ENCODE measurements at places on chromosomes 3 and 15. TPM values are rescaled to one million over a fixed set of nuclear protein-coding genes. Genes with fewer than 3 reads are reported as not detected.

DNA sequence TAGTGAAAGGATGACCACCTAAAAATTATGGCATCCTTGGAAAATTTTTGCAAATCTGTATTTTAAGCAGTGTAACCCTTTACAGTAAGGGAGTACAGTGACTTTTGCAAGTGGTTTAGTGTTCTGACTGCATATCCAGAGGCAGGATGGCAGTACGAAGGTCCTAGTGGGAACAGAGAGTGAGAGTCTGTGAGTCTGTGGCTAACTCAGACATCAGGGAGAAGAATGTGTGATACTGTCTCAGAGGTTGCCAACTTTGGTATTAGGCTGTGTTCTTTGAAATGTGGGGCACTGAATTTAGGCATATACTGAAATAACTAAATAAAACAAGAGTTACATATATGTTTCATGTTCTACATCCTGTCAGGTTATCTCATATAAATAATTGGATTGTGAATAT, 25.7 kb downstream of the PRKCI start:
- no peak overlapping the region for H3K27ac ChIP-seq
- H3K4me3 ChIP-seq, result no peak overlapping the region
- H3K27me3 ChIP-seq, result no peaks in the 10 kb centered on the region
- no peaks in the 10 kb centered on the region for H3K36me3 ChIP-seq
- no peaks in the 10 kb centered on the region for H3K4me1 ChIP-seq
- DNase-seq, result no peak

WDR82 gene
- 64.3 TPM for total RNA-seq

GRCh38 chr3:192830291-192831110, 87.2 kb downstream of the MB21D2 start:
- H3K27me3 ChIP-seq, result no peaks in the 10 kb centered on the region
- no peak overlapping the region for H3K27ac ChIP-seq
- no peak overlapping the region for H3K4me3 ChIP-seq
- H3K4me1 ChIP-seq, result peaks cover 28% of the 10 kb centered on the region
- no peak for DNase-seq
- no peaks in the 10 kb centered on the region for H3K36me3 ChIP-seq

THSD4 gene
- 212 TPM for total RNA-seq

DNA sequence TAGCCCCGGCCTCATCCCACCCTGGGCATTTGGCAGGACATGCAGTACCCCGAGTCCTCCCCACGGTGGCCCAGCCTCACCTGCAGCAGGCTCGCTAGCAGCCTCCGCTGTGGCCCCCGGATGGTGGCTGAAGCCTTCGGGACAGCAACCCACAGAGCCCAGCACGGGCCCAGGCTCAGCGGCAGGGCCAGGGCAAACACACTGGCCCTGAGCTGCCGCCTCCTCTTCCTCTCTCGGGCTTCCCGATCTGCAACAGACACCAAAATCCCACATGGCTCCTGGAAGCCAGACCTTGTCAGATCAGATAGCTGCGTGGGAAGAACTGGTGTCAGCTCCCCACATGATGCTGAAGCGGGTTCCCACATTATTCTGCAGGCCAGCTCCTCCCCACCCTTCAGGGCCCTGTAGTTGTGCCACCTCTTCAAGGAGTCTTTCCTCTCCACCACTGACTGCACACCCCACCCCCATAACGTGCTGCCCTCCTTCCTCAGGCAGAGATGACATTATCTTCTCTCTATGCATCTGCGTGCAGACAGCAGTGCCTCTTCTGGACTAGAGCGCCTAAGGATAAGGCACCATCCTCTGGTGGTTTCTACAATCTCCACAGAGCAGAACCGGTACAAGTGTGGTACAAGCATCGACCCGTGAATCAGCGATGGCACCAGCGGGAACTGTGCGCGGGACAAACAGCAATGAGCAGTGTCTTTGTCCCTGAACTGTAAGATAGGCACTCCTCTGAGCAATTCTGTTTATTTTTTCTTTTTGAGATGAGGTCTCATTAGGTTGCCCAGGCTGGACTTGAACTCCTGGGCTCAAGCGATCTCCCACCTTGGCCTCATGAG, 9.5 kb downstream of the TMEM44 start:
- no peak for DNase-seq
- no peaks in the 10 kb centered on the region for H3K36me3 ChIP-seq
- no peak overlapping the region for H3K27ac ChIP-seq
- no peak overlapping the region for H3K4me3 ChIP-seq

GRCh38 chr15:34514251-34514670, 69.2 kb downstream of the GOLGA8B start:
- H3K4me1 ChIP-seq, result peaks cover 14% of the 10 kb centered on the region
- H3K27ac ChIP-seq, result peak overlapping the region; percentile 79
- peak overlapping the region; percentile 67 for H3K4me3 ChIP-seq
- peaks cover 12% of the 10 kb centered on the region for H3K27me3 ChIP-seq

GRCh38 chr15:39442898-39443297, 138.0 kb upstream of the THBS1 start:
- H3K4me1 ChIP-seq, result peaks cover 7% of the 10 kb centered on the region
- H3K36me3 ChIP-seq, result no peaks in the 10 kb centered on the region
- H3K27ac ChIP-seq, result no peak overlapping the region

DNA sequence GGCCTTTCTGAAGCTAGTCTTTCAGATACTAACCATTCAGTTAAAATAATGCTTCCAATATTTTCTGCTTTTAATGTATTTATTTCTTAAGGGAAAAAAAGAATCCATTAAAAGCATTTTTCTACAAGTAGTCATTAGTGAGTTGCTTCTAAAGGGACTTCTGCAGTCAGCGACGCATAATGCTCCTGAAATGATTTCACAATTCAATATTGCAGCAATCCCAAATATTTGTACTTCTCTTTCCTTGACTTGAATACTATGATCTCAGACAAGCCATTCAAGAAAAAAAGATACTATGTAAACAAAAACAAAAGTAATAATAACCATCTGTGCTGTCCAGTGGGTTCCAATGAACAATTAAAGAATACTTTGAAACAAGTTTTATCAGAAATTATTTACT, 681.0 kb downstream of the DIPK2A start:
- H3K27ac ChIP-seq, result no peak overlapping the region
- H3K4me1 ChIP-seq, result no peaks in the 10 kb centered on the region
- no peaks in the 10 kb centered on the region for H3K36me3 ChIP-seq

GRCh38 chr3:136236109-136236508, 14.0 kb upstream of the PCCB start:
- no peaks in the 10 kb centered on the region for H3K4me1 ChIP-seq
- no peak for DNase-seq
- H3K4me3 ChIP-seq, result no peak overlapping the region
- H3K36me3 ChIP-seq, result no peaks in the 10 kb centered on the region
- H3K27me3 ChIP-seq, result no peaks in the 10 kb centered on the region

- no peaks in the 10 kb centered on the region for H3K36me3 ChIP-seq
- no peaks in the 10 kb centered on the region for H3K4me1 ChIP-seq
- no peak overlapping the region for H3K4me3 ChIP-seq
Observed at GRCh38 chr15:37291920-37292319, 191.6 kb upstream of the MEIS2 start.

FBLN2 gene
- total RNA-seq, result 46.1 TPM

GRCh38 chr15:29939404-29939803, 117.1 kb upstream of the TJP1 start:
- no peak overlapping the region for H3K27ac ChIP-seq
- no peak for DNase-seq
- H3K4me1 ChIP-seq, result no peaks in the 10 kb centered on the region
- no peaks in the 10 kb centered on the region for H3K27me3 ChIP-seq
- H3K36me3 ChIP-seq, result no peaks in the 10 kb centered on the region

DNA sequence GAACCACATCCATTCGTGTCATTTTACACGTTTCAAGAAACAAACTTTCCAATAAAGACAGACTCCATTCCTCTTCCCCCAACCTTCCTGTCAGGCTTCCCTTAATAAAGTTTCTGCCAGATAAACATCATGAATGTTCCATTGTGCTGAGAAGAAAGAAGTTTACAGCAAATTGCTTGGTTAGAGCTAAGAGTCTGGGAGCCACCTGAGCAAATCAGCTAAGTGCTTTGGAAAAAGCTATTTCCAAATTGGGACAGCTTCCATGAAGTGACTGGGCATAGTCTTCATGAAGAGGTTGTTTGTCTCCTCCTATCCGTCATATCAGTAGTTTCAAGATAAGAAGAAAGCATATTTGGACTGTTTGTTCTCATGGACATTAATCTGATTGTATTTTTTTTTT, 77.0 kb downstream of the MAGI1 start:
- H3K4me1 ChIP-seq, result peaks cover 43% of the 10 kb centered on the region
- DNase-seq, result no peak
- H3K4me3 ChIP-seq, result no peak overlapping the region
- no peaks in the 10 kb centered on the region for H3K36me3 ChIP-seq
- H3K27me3 ChIP-seq, result no peaks in the 10 kb centered on the region

DNA sequence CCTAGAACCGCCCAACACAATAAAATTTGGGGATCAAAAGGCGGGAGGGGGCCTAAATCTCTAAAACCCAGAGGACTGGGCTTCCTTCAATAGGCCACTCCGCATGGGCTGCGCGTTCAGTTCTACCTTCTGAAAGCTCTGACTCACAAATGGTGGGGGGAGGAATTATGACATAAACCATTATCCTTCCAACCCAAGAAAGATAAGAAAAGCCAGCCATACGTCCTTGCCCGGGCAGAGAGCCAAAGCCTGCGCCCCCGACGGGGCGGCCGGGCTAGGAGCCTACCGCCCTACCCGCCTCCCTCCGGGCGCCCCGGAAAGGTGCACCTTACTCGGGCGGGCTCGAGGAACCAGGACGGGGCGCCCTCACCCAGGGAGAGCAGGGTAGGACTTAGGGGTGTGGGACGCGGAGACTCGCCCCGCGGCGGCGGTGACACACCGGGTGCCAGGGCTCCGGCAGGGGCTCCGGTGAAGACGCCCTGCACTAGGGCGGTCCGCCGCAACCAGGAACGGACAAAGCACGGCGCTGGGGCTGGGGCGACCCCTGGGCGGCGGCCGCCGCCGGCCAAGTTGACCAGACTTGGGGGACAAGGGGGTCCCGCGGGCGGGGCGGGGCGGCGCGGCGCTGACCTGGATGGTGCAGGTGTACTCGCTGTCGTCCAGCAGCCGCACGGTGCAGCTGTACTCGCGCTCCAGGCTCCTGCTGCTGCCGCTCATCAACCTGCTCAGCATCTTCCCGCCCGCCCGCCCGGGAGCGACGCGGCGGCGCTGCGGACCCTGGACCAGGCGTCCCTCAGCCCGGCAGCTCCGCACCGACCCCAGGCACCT, 534 bp downstream of the FRMD5 start:
- peaks cover 27% of the 10 kb centered on the region for H3K4me1 ChIP-seq
- H3K4me3 ChIP-seq, result peak overlapping the region; percentile 65
- peak overlapping the region; percentile 59 for H3K27ac ChIP-seq

MELTF gene
- total RNA-seq, result 3.4 TPM

DNA sequence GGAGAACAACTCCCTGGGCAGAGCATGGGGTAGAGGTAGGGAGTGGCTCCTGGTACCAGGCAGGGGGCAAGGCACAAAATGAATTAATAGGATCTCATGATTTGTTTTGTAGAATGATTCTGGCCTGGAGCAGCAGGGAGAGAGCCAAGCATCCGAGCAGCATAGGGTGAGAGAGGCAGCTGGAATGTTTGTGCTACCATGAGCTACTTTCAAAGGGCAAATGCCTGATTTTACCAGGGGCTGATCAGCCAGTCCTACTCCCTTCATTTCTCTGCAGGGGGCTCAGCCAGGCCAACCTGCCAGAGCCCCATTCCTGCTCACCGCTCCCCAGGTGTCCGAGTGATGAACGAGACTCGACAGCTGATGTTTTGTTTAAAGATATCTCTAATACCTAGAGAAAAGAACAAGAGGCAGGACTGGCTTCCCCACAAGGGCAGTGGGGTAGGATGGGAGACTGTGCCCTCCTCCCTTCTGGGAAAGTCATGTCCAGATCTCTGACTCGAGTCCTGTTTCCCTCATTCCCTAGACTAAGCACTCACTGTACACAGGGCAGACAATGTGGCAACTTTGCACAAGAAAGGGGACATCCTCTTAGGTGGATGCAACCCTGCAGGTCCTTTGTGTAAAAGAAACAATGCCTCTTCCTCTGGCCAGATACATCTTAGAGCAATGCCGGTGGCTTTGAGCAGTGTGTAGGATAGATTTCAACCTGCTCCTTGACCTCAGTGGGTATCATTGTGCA, 12.9 kb downstream of the DUOX2 start:
- no peaks in the 10 kb centered on the region for H3K36me3 ChIP-seq
- no peak overlapping the region for H3K4me3 ChIP-seq
- no peak overlapping the region for H3K27ac ChIP-seq
- H3K27me3 ChIP-seq, result peaks cover 13% of the 10 kb centered on the region
- DNase-seq, result no peak

DNA sequence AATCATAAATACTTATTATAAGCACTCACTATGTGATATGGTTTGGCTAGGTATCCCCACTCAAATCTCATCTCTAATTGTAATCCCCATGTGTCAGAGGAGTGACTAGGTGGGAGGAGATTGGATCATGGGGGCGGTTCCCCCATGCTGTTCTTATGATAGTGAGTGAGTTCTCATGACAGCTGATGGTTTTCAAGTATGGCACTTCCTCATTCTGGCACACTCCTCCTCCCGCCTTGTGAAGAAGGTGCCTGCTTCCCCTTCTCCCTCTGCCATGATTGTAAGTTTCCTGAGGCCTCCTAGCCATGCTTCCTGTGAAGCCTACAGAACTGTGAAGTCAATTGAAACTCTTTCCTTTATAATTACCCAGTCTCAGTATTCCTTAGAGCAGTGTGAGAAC, 53.3 kb upstream of the CHMP2B start:
- DNase-seq, result no peak
- no peaks in the 10 kb centered on the region for H3K27me3 ChIP-seq
- H3K27ac ChIP-seq, result no peak overlapping the region
- no peaks in the 10 kb centered on the region for H3K4me1 ChIP-seq
- no peak overlapping the region for H3K4me3 ChIP-seq
- H3K36me3 ChIP-seq, result no peaks in the 10 kb centered on the region

IQCF5 gene
- not detected for total RNA-seq

GRCh38 chr3:142445816-142446254, 2.0 kb downstream of the XRN1 start:
- H3K27ac ChIP-seq, result no peak overlapping the region
- DNase-seq, result no peak
- peak overlapping the region; percentile 94 for H3K4me3 ChIP-seq
- H3K27me3 ChIP-seq, result no peaks in the 10 kb centered on the region
- peaks cover 24% of the 10 kb centered on the region for H3K4me1 ChIP-seq

GRCh38 chr15:35194296-35194695, 109.2 kb upstream of the NANOGP8 start:
- H3K27me3 ChIP-seq, result no peaks in the 10 kb centered on the region
- DNase-seq, result no peak
- H3K36me3 ChIP-seq, result no peaks in the 10 kb centered on the region
- no peak overlapping the region for H3K4me3 ChIP-seq
- no peak overlapping the region for H3K27ac ChIP-seq
- H3K4me1 ChIP-seq, result no peaks in the 10 kb centered on the region
